ENCODE measurements at places on chromosomes 2 and 18. TPM values are rescaled to one million over a fixed set of nuclear protein-coding genes. Genes with fewer than 3 reads are reported as not detected.

The ZNF519 gene
- total RNA-seq, result 27.5 TPM

The CFAP65 gene
- total RNA-seq, result 0.83 TPM

DNA sequence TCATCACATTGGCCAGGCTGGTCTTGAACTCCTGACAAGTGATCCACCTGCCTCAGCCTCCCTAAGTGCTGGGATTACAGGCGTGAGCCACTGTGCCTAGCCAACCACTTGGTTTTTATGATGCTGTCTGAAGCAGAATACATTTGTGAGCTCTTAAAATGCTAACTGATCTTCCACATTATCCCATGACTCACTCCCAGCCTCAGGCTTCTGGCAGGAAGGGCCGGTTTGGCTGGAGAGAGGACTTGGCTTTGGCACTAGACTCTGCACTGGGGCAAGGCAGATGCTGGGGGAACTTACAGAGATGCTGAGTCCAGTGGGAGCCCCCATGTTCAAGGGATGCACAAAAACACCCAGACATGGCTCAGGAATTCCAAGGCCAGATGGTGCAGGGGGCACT lies 40.5 kb upstream of the SH3BP4 start:
- H3K4me1 ChIP-seq, result no peaks in the 10 kb centered on the region
- no peaks in the 10 kb centered on the region for H3K27me3 ChIP-seq
- H3K27ac ChIP-seq, result no peak overlapping the region
- H3K4me3 ChIP-seq, result no peak overlapping the region

GRCh38 chr2:43736637-43737036 lies 37.2 kb upstream of the DYNC2LI1 start:
- H3K36me3 ChIP-seq, result no peaks in the 10 kb centered on the region
- DNase-seq, result no peak
- H3K4me1 ChIP-seq, result no peaks in the 10 kb centered on the region
- H3K4me3 ChIP-seq, result no peak overlapping the region
- no peak overlapping the region for H3K27ac ChIP-seq
- no peaks in the 10 kb centered on the region for H3K27me3 ChIP-seq

All from A673 (cell line).